ENCODE measurements at places on chromosomes 13 and 19.

DNA sequence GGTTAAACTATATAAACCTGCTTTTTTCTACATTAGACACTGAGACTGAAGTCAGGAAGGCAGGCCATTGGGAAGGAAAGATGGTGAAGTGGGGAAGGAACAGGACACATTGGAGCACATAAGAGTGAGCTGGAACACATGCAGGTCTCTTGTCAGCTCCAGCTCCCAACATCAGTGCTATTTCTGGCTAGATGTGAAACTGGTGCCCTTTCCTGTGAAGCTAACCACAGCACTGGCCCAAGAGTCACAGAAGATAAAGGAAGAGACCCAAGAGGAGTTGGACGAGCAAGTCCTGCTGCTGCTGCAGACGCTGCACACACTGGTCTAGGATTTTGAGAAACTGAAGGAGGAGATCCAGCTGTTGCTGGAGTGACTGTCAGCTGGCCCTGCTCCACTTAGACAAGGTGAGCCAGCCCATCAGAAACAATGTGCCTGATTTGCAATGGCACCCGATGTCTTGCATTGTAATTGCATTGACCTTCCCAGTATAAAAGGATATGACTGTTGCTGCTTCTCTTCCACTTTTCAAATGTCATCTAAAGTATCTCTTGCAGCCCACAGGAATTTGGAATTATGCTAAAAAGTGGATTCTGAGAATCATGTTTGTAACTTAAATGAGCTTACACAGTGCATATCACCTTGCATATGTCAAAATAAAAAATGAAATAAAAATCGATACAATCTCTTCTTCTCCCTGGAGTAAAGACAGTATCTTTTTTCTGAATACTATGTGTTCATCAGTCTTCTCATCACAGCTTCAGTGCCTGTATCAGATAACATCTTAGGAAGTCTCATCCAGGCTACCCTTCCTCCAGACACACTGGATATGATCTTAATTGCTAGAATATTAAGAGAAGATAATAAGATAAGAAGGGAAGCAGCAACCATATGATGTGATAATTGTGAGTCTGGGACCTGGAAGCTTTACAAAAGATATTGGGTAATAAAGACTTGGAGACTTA, 230.7 kb upstream of the SPRY2 start:
- DNase-seq: no peak

DNA sequence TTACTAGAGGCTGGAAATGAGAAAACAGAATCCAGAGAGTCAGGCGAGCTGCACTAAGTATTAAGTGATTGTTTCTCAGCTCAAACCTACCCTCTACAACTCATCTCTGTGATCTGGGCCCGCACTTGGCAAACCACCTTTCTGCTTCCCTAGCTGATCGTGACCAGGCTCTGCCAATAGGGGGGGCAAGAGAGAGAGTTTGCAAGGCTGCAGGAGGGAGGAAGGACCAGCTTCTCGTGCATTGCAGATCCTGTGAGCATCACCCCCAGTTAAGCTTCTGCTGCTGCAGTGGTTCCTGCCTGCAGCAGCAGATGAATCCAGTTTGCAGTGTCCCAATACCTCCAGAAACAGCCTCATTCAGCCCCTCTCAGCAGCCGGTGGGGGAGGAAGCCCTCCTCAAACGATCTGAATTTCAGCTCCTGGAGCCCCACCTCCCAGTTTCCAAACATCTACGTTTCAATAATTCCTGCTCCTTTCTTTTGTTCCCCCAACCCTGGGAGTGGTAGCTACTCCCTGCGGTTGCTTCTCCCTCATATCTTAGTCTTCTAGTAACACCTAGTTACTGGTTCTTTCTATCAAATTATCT, 20.0 kb downstream of the XRCC1 start:
- DNase-seq: peak; percentile 79

DNA sequence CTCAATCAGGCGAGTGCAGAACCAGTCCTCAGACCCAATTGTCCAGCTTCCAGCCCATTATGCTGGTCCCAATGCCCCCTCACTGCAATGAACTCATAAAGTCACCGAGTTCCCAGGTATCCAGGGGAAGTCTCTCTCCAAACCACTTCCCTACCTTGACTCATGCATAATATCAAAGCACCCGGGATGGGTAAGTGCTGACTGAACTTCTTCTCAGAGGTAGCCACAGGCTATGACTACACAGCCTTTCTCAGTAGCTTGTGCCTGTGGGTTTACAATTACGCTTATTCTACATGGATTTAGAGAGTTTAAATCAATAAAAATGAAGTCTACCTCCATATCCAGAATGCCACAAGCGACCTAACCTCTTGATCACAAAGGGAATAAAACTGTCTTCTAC, 1.7 kb upstream of the C13orf42 start:
- no peak for DNase-seq

DNA sequence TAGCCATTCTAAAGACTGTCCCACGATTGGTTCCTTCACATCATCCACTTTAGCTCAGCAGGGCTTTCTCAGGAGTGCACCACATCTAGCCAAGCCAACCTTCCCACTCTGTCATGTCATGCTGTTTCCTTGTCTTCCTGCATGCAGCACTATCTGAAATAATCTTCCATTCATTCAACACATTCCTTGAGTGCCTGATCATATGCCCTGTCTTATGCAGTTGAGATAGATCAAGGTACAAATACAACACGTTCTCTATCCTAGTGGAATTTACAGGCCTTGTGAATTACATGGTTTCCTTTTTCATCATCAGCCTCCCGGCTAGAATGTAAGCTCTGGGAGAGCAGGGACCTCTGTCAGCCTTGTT, 6.8 kb upstream of the MRPS31 start:
- DNase-seq: no peak

DNA sequence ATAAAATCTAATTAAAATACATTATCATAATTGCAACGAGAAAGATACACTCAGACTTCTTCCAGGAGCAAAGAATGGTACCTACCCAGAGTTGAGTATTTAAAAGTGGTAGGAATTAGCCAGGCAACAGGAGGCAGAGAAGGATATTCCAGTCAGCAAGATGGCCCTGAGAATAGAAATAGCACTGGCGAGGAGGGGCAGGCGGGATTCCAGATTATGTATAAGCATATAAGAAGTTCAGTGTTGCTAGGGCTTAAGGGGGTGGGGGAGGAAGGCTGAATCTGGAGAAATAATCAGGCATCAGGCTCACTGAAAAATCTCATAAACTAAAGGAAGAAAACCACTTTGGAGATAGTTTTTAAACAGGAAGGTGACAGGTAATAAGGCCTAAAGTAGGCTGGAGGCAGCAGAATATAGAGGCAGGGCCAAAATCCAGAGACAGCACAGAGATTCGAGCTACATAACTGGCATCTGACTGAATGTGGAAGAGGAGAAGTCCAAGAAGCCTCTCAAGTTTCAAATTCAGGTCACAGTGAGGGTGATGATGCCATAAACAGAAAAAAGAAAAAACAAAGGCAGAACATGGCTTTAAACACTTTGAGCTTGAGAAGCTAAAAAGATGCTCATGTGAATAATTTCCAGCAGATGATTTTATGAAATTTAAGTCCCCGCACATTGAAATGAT, 7.5 kb downstream of the KPNA3 start:
- no peak for DNase-seq

GRCh38 chr19:46615966-46616365, 8.9 kb downstream of the PTGIR start:
- no peak for DNase-seq

DNA sequence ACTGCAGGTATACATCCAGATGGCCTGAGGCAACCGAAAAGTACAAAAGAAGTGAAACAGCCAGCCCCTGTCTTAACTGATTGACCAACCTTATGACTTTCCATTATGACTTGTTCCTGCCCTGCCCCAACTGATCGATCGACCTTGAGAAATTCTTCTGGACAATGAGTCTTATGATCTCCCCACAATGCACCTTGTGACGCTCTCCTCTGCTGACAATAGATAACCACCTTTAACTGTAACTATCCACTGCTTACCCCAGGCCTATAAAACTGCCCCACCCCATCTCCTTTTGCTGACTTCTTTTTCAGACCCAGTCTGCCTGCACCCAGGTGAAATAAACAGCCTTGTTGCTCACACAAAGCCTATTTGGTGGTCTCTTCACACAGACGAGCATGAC, 11.2 kb downstream of the ZNF83 start:
- DNase-seq: no peak

GRCh38 chr19:42154471-42155323, 22.5 kb upstream of the POU2F2 start:
- no peak for DNase-seq

DNA sequence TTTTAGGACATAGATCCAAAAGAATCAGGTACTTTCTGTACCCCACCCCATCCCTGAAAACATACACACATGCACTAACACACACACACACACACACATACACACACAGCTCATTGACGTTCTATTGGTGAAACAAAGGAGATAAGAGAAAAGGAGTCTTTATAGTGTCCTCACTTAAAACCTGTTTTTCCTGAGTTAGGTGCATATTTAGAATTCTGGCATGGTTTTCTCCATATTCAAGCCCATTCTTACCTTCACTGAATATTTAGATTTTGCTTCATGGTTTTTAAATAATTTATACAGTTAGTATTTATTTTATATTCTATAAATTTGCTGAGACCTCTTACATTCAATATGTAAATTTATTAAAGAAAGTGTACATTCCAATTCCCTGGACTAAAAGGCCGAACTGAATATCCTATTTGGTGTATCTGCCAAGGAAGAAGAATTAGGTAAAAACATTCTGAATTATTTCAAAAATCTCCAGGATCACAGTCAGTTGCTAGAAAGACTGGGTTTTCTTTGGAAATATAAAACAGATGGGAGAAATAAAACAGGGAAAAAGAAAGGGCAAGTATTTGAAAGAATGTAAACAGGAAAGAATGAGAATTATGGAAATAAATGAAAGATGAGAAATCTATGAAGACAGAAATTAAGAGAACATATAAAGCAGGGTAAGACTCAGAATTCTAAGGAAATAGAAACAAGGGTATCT, 556.2 kb downstream of the KCTD12 start:
- no peak for DNase-seq

DNA sequence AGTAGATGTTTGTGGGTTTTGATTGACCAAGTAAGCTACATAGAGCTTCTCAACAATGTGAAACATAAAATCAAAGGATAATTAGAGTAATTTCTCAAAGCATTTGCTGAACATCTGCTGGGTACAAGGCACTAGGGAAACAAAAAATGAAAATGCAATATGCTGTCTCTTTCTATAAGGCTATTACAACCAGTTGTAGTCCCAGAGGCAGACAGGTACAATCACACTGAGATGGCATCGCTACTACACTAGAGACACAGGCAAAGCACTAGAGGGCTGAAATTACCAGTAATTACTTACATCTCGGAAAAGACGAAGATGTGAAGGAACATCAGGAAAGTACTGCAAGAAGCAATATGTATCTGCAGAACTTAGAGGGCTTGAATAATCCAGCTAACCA, 133.3 kb downstream of the LHFPL6 start:
- DNase-seq: no peak

DNA sequence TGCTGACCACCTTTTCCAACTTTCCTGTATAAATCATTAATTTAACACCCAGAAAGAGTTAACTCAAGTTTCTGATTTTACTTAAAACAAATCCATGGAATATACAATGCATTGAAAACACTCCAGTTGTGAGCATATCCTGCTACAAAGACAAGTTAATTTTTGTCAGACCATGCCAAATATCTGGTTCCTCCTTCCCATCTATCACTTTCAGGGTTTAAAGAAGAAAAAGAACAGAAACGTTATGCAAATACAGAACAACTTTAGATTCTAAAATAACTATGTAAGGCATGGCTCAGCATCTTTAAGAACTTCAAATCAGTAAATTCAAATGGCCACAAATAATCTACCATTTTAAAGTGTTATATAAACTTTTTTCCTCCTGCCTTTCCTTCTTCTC, 14.9 kb downstream of the MRPS31 start:
- DNase-seq: no peak

DNA sequence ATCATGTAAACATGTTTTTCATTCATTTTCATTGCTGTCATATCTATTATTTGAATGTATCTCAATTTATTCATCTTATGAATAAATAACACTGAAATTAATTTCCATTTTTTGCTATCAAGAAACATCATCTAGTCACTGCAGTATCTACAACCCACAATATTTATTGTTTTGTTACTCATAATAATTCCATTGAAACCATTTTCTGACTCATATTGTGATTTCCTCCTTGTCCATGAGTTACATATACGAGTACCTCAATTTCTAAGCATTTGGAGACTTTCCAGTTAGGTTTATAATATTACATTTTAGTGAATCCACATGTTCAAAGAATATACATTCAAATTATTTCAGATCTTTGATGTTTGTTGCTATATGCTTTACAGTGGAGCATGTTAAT, 1524.0 kb downstream of the SLITRK1 start:
- no peak for DNase-seq

GRCh38 chr13:72652681-72653080, 74.7 kb downstream of the MZT1 start:
- DNase-seq: no peak

- DNase-seq: no peak
Measured at GRCh38 chr19:12949363-12950283, 4.0 kb downstream of the RAD23A start.

DNA sequence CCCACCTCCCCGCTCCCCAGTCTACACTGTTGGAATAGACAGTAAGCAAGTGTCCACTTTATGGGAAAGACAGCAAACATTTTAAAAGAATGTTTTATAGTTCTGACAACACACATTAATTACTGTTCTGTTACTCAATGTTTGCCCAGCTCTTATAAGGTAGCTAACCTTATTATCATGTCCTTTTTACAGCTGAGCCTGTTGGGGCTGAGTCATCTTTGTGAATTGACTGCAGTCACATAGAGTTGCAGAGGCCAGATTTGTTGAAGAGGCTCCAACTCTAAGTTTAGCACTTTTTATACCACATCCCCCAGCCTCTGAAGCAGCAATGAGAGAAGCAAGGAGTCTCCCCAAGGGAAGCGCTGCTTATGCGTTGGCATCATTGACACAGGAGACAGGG, 76.2 kb downstream of the C13orf42 start:
- DNase-seq: no peak

- no peak for DNase-seq
Measured at GRCh38 chr13:106331116-106331515, 204.3 kb downstream of the EFNB2 start.

DNA sequence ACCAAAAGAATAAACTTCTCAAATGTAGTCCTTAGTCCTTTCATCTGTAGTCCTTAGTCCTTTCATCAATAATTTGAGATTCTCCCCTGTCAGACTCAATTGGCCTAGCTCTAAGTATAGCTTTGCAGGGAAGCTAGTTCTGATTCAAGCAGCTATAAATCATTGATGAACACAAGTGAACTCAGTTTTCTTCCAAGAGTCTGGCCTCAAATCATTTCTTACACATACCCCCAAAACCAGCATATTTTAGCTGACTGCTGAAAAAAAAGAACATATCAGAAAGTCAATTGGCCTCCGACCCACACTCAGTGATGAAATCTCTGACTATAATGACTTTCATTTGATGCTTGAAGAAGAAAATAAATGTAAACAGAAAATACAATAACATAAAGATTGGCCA, 64.9 kb downstream of the TNFSF11 start:
- DNase-seq: no peak

- no peak for DNase-seq
Measured at GRCh38 chr19:10252707-10253106, 693 bp downstream of the MRPL4 start.

GRCh38 chr13:22311734-22312404, 641.0 kb downstream of the FGF9 start:
- DNase-seq: no peak

All from stimulated activated CD4-positive, alpha-beta T cell treated with anti-CD3 and anti-CD28 coated beads, Interleukin-4, amount 100 ng/mL, for 1 hour (primary cell).